Muscle of leg (tissue), 16 donors: ENCODE measurements at places on chromosomes 5 and 9.

GRCh38 chr5:177984584-177985206, 11.3 kb downstream of the PROP1 start:
- no peak for DNase-seq

DNA sequence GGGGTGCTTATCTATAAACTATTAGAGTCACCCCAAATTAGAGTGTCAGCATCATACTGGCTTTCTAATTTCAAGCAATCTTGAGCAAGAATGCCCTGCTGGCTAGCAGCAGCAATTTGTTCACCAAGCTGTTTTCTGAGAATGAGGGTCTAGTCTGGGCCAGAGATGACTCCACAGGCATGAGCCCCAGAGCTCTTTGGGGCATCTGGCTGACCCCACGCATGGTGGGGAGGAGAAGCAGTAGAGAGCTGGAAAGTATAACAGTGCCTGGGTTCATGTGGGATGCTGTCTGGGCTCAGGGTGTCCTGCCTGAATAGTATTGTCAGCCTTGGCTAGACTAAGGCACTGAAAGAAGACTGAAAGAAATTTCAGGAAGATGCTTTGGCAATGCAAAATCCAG, 64.9 kb downstream of the C6 start:
- DNase-seq, result peak; percentile 3

DNA sequence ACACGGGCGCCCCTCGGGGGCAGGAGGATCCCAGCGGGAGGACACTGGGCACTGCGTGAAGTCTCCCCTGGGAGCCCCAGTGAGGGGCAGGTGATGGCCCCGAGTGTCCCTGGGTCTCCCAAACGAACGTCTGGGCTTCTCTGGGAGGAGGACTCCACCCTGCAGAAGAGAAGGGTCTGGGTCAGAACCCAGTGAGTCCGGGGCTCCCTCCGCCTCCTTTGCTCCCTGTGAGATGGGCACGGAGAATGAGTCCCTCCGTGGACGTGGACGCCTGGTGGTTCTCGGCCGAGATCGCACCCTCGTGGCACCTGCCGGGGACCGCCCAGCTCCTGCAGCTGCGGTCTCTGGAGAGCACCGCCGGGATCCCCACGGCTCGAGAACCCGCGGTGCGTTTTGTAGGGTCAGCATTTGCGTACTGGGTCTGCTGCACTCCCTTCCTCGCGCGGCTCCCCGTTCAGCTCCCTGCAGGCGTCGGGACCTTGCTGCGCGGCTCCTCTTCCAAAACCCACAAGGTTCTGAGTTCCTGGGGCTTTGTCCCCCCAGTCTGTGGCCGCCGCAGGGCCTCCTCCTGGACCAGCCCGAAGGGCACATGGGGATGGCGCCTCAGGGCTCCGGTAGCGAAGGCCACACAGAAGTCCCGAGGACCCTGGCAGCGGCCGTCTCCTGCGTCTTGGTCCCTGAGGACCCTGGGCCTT, 10.2 kb upstream of the CEP72 start:
- no peak for DNase-seq

GRCh38 chr9:114507726-114508125, 2.5 kb upstream of the WHRN start:
- no peak for DNase-seq

DNA sequence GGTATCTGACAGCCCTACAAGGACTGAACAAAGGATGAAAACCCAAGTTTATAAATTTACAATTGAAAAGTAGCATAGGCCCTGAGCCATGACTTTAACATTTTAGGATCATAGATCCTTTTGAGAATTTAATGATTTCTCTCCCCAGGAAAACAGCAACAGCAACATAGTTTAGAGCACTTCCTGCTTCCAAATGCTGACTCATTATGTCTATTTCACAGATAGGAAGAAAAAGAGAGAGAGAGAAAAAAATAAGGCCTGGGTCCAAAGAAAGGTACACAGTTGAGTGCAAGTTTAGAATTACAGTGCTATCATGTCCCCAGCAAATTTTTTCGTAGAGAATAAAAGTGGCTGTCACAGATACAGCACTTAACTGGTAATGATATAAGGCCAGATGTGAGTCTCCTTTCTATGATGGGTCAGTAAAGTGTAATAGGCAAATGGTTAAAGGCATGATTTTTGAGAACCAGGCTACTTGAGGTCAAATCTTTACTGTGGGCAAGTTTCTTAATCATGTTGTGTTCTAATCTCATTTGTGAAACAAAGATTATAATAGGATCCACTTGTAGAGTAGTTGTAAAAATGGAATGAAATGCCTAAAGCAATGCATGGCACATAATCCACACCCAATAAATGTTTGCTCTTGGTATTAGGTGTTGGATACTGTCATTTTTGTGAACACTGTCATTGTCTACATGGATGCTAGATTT, 12.3 kb upstream of the PPP2R2B start:
- DNase-seq, result no peak

DNA sequence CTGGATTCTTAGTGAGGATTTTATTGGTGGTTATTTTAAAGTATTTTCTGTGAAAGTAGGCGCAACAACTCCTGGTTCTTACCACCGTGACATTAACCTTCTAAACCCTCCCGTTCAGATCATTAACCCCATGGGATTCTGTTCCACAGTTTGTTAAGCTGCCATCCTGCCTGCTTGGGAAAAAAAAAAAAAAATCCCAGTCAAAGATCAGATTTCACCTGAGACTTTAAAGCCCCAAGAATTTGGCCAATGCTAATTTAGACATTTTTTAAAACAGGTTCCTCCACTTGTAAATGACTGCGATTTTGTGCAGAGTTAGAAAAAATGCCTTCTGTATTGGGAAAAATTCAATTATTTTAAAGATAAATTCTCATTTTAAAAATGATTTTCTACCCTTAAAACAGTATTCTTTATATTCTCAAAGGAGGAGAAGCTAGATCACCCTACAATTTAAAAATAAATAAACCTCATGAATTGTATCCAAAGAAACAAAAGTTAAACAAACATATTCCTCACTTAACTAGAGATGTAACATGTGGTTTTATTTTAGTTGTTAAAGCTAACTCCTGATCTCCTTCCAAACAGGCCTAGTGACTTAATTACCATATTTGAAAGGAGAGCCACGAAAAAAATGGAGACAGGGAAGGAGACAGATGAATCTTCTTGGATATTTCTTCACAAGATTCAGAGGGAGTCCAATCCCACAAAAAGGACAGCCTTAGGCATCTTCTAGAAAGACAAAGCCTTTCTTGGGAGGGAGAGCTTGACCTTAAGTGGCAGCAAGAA, 93.1 kb upstream of the IFNK start:
- DNase-seq, result peak; percentile 71

- no peak for DNase-seq
Measured at GRCh38 chr9:14311956-14312685, 1.8 kb downstream of the NFIB start.

DNA sequence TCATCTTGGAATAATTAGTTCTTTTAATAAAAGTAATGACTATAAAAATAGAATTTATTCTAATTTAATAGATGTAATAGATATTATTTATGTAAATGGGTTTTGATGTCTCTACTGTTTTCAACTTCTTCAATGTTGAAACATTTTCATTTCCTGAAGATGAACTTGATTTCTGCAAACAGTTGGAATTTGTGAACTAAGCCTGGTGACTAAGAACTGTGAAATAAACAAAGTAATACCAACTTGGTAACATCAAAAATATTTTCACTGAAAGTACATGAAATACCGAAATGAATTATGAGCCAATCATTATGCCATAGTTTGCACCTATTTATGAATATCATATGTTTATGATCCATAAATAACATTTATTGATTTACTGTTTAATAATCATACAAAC, 143.8 kb upstream of the FGF10 start:
- no peak for DNase-seq

GRCh38 chr9:131607591-131607990, 62.3 kb downstream of the PRRT1B start:
- no peak for DNase-seq

DNA sequence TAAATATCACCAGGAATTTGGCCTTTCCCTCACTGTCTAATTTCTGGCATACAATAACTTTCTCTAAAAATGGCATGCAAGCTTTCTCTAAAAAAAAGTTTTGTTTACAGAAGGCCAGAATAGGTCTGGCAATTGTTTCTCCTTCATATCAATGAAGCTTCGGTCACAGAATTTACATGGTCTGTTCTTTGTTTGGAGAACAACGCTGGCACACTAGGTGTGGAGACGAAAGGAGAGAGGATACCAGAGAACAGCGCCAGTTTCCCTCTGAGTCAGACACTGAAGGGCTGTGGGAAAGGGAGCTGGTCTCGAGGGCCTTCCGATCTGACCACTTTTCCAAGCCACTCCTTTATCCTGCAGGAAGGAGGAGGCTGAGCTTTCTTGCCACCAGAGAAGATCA, 60.1 kb upstream of the ITGA1 start:
- no peak for DNase-seq

GRCh38 chr9:130283539-130284248, 18.1 kb downstream of the HMCN2 start:
- peak; percentile 46 for DNase-seq

GRCh38 chr5:151430731-151431130, 16.7 kb upstream of the SLC36A1 start:
- no peak for DNase-seq

- DNase-seq, result peak; percentile 73
Measured at GRCh38 chr9:129319076-129319937, 141.2 kb upstream of the IER5L start.

GRCh38 chr5:148312153-148312552, at the start of gene SPINK7:
SPINK7 (plus strand) TSS chr5:148312423; CDS start chr5:148312484, 61 bp downstream.
- no peak for DNase-seq

DNA sequence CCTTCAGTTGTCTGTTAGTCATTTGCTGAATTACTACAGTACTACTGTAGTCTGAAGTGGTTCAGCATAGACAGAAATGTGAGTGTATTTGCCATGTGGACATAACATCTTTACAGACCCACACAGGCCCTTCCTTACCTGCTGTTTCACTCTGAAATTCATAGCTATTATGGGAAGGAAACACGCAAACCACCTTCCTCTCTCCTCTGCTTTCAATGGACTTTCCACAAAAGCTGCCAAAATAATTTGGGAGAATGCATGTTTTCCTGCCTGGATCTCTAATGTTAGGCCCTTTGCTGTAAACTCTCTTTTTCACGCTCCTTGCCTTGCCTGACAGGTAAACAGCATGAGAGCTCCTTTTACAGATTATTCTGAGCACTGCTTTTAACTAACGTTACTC, 294.0 kb downstream of the GLIS3 start:
- DNase-seq, result peak; percentile 27

- no peak for DNase-seq
Measured at GRCh38 chr9:14585730-14586473, 107.3 kb downstream of the ZDHHC21 start.

DNA sequence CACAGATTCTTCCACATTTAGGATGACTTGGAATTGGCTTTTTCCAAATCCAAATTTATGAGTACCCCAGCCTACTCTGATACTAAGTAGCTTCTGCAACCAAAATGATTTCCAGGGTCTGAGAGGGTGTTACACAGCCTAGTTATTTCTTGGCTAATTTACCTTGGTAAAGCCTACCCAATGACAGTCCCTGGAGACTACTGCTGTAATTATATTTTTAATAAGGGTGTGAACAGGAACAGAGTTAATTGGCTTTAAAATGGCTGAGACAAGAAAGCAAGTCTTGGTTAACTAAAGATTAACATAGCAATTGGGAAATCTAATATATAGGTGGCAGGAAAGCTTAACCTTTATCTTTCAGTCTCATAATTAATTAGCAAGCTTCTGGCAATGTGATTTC, 9.3 kb downstream of the PRLR start:
- DNase-seq, result no peak

GRCh38 chr5:100644185-100644584, 109.0 kb downstream of the FAM174A start:
- DNase-seq, result no peak

- no peak for DNase-seq
Measured at GRCh38 chr5:175681045-175681967, 23.4 kb downstream of the HRH2 start.

- DNase-seq, result peak; percentile 3
Measured at GRCh38 chr9:32644698-32645097, 9.2 kb upstream of the TAF1L start.

DNA sequence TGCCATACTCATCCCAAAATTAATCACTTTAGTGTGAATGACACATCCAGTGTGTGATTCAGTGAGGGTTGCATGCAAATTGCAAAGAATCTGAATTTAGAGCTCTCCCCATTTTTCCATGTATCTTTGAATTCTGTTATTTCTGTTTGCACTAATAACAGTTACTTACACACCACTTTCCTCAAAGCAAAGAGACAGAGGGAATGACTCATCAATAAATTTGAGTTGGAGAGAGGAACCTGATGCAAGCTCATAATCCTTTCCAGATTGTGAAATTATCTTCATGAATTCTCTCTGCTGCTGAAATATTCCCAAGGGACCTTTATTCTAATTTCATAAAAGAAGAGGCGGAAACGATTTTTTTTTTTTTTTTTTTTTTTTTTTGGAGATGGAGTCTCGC, 204.8 kb downstream of the CDH9 start:
- DNase-seq, result peak; percentile 13

- DNase-seq, result no peak
Measured at GRCh38 chr5:55584398-55585205, 49.8 kb upstream of the PLPP1 start.

DNA sequence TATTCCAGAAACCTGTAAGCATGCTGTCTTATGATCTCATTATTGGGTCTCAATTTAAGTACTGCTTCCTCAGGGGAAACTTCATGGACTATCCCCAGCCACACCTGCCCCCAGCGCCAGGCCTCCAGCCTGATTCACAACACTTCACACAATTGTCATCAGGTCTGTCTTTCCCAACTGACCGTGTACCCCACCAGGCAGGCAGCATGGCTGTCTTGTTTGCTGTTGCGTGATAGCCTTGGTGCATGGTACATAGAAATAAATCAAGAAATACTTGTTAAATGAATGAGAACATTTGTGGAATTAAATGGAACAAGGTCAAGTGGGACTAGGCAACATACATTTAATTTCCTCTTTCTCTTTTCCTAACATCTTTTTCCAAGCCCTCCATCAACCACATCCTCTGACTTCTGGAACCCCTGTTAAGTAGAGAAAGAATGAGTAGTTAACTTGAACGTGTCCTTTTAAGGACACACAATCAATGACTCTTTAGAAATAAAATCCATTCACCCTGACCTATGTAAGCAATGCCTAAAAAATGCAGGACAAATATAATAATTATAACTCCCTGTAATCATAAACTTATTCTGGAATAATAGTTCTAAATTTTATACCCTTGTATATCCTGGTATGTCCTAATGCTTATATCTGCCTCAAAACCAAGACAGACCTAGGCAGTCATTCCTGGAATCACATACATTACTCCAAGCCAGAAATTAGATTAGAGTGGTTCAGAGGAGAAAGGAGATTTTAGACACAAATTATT, 17.2 kb upstream of the THG1L start:
- DNase-seq, result no peak

GRCh38 chr5:151498395-151499155, 51.2 kb downstream of the SLC36A1 start:
- no peak for DNase-seq

GRCh38 chr9:131227112-131227958, 49.0 kb downstream of the FAM78A start:
- DNase-seq, result peak; percentile 72

GRCh38 chr9:89626741-89627265, 22.0 kb downstream of the GADD45G start:
- DNase-seq, result no peak
